ENCODE measurements at places on chromosomes 7 and 10. TPM values are rescaled to one million over a fixed set of nuclear protein-coding genes. Genes with fewer than 3 reads are reported as not detected.

LRRC18 gene
- total RNA-seq, result not detected

ITPRID1 gene
- not detected for total RNA-seq

INTS15 gene
- 18.0 TPM for total RNA-seq

LIPN gene
- total RNA-seq, result not detected

NKX2-3 gene
- not detected for total RNA-seq

CYP3A5 gene
- not detected for total RNA-seq

PPP1R9A gene
- under 0.01 TPM for total RNA-seq

SLC16A12 gene
- 1.1 TPM for total RNA-seq
